ENCODE measurements at places on chromosomes 1 and 21. TPM values are rescaled to one million over a fixed set of nuclear protein-coding genes. Genes with fewer than 3 reads are reported as not detected.

DNA sequence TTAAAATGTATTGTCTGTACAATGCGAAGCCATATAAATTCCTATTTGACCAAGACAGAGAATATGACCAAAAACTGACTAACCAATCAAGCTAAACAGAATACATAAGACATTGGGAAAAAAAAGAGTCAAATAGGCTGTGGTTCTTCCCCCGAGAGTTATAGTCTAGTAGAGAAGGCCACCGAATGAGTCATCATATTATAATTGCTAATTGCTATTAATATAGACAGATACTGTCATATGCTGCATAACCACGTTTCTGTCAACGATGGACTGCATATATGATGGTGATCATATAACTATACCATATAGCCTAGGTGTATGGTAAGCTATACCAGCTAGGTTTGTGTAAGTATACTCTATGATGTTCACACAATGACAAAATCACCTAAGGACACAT is 82.5 kb downstream of the WDR64 start:
- DNase-seq: no peak

GRCh38 chr1:64861611-64862010 is 104.7 kb downstream of the JAK1 start:
- DNase-seq: peak; percentile 35

DNA sequence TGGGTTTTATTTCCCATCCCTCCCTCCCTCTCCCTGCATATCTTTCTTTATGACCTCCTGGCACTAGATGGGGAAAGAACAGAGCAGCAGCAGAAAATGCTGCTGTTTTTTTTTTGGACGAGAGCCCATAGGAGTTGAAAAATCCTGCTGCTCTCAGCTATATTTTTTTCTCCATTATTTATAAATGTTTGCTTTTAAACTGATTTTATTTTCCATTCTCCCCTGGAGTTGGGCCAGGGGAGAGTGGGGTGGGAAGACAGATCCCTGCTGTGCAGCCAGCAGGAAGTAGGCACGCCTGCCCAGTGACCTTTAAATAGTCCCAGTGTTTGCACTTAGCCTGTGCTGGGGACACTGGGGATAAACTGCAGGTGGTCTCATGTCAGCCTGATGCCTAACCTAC is 17.4 kb downstream of the SFT2D2 start:
- no peak for DNase-seq

DNA sequence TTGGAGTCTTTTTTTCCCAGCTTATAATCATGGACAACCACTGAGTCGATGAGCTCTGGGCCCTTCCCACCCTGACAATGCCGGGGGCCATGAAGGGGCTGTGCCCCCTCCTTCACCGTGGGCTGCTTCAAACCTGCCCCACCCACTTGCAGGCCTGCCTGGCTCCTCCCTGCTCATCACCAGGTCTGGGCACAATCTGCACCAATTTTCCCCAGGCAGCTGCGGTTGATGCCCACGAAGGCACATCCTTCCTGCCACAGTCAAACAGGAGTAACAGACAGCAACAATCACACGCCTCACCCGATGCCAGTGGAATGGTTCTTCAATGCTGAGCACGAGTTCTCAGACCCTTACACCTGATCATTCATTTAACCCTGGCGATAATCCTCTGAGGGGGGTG is 18.9 kb downstream of the PGLYRP3 start:
- DNase-seq: no peak

LEPR gene
- total RNA-seq: 11.0 TPM

Data from GM23248 (cell line).